ENCODE measurements at places on chromosomes 5 and 9.

- peak; percentile 35 for DNase-seq
Measured at GRCh38 chr9:98807070-98807813, at the start of gene GALNT12. TSS of gene GALNT12 (plus strand) at chr9:98807670. CDS start at chr9:98807699, 29 bp downstream.

GRCh38 chr5:137433539-137433938 is 65.6 kb downstream of the SPOCK1 start:
- DNase-seq, result no peak

- no peak for DNase-seq
Measured at GRCh38 chr9:27618066-27618465, 44.8 kb upstream of the C9orf72 start.

- DNase-seq, result no peak
Measured at GRCh38 chr5:107666051-107666655, 4.6 kb downstream of the EFNA5 start.

- no peak for DNase-seq
Measured at GRCh38 chr9:90919883-90920282, 118.3 kb downstream of the SYK start.

GRCh38 chr9:72383978-72384709 is 19.1 kb upstream of the ZFAND5 start:
- DNase-seq, result no peak

GRCh38 chr5:85159395-85159794 is 774.7 kb upstream of the EDIL3 start:
- DNase-seq, result no peak

- no peak for DNase-seq
Measured at GRCh38 chr5:135979510-135979909, 24.7 kb upstream of the LECT2 start.

DNA sequence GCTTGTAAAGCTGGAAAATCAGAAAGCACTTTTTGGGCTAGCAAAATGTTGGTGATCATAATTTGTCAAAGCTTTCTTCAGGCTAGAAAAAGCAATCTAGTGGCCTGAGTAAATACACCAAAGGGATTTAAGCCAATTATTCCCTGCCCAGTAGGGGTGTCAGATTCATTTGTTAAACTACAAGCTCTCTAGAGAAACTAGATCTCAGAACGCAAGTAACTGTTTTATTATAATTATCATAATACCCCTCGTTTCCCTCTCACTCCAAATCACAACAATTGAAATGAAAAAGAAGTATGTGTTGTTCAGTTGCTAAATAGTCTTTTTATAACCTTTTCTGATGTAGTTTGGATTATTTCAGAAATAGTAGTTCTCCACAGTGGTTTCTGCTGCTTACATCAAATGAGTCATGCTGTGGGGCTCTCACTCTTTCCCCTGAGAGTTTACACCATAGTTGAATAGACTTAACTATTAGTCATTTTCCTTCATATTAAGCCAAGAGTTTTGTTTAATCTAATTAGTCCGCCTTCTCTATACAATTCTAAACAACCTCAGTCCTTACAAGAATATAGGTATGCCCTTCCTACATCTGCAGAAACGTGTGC is 918.6 kb upstream of the DMAC1 start:
- no peak for DNase-seq

- no peak for DNase-seq
Measured at GRCh38 chr5:153496835-153497234, 6.4 kb downstream of the GRIA1 start.
